Bone marrow (tissue), 2 donors: ENCODE measurements at places on chromosomes 5 and 9.
A peak's percentile ranks its signal among the peaks of the same experiment; 100 is the strongest.

DNA sequence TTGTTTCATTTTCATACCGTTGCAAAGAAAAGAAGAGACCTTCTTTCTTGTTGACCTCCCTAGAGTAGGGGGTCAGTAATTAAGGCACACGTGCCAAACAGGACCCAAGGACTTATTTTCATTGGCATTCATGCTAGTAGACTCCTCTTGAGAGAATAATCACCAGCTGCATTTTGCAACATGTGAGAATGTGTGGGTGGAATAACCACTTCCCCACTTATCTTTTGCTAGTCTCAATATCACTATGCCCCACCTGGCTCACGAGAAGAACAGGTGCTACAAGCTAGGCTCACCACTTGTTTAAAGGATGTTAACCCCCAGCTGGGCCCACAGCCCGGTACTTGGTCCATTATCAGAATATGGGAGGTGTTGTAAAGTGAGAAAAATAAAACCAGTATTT is 460.7 kb upstream of the MEF2C start:
- no peak for DNase-seq

GRCh38 chr5:2335733-2336515 is 415.6 kb downstream of the IRX2 start:
- DNase-seq: no peak

DNA sequence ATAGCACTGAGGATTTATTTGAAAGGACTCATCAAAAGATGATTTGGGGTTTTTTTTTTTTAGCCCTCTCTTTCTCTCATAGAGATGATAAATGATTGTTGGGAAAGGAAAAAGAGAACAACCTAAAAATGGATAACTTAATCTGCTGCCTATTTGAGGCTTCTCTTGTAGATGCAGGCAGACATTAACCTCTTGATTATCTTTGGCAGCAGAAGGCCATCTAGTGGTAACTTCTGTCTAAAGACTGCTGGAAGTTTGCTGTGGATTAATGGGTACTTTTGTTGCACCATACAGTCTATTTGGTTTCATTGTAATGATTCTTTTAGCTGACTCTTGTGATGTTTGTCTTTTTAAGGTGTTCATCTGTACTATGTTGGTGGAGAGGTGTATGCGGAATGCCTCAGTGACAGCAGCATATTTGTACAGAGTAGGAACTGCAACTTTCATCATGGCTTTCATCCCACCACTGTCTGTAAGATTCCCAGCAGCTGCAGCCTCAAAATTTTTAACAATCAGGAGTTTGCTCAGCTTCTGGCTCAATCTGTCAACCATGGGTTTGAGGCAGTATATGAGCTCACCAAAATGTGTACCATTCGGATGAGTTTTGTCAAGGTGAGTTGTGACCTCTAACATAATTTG is 18.8 kb downstream of the SMIM32 start:
- peak; percentile 34 for DNase-seq

DNA sequence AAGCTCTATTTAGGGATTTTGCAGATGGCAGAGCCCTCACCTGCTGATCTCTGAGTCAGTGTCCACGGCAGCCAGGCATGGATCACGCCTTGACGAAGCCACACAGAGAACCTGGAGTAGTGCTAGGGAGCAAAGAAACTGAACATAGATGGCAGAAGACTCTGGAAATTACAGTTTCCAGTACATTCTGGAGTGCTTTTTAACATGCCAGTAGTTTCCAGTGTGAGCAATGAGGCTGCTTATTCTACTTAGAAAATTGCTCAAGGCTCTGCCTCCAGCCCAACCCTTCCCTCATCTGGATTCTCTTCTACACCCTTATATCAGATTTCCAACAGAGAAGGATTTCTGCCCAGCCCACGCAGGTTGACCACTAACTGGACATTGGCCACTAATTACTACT is 203.3 kb downstream of the ADAMTS12 start:
- DNase-seq: no peak

- no peak for DNase-seq
Measured at GRCh38 chr5:42745426-42745825, 11.2 kb upstream of the CCDC152 start.

GRCh38 chr9:30775236-30775635 is 1609.2 kb upstream of the ACO1 start:
- no peak for DNase-seq

DNA sequence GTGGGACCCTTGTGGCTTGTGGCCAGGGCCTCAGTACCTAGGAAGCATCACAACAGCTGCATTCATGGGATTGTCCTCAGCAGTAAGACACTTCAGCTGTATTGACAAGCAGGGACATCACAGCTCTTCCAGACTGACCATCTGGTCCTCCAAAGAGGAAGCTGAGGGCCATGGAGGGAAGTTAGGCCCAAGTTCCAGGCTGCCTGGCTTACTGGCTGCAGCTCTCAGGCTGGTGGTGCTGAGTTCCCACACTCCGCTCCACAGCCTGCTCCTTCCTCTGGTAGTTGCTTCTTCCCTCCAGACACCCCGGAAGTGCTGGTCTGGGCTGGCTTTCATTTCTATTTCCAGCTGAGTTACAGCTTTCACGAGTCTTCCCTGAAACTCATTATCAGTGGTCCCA is 5.7 kb upstream of the STING1 start:
- no peak for DNase-seq

DNA sequence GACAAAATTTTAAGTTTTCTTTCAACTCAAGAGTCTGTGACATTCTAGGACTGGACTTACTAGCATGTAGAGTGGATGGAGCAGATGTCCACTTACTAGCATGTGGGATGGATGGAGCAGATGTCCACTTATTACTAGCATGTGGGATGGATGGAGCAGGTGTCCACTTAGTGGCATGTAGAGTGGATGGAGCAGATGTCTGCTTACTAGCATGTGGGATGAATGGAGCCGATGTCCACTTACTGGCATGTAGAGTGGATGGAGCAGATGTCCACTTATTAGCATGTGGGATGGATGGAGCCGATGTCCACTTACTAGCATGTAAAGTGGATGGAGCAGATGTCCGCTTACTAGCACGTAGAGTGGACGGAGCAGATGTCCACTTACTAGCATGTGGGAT is 2.4 kb downstream of the SLC36A1 start:
- no peak for DNase-seq

GRCh38 chr9:4416467-4416866 is 73.8 kb upstream of the SLC1A1 start:
- DNase-seq: no peak

DNA sequence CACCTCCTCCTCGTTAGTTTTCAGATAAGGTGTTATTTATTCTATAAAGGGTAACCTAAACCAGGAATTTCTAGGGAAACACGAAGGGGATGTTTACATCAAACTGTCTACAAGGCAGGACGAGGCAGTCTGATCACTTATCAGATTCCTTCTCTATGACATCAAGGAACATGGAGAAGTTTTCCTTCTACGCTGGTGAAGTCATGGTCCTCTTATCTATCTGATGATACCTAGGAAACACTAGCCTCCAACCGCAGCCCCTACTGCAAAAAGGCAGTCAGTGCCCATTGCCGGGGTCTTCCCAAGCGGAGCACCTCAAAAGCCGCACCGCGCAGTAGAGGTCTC is 1.5 kb downstream of the MPDZ start:
- no peak for DNase-seq

DNA sequence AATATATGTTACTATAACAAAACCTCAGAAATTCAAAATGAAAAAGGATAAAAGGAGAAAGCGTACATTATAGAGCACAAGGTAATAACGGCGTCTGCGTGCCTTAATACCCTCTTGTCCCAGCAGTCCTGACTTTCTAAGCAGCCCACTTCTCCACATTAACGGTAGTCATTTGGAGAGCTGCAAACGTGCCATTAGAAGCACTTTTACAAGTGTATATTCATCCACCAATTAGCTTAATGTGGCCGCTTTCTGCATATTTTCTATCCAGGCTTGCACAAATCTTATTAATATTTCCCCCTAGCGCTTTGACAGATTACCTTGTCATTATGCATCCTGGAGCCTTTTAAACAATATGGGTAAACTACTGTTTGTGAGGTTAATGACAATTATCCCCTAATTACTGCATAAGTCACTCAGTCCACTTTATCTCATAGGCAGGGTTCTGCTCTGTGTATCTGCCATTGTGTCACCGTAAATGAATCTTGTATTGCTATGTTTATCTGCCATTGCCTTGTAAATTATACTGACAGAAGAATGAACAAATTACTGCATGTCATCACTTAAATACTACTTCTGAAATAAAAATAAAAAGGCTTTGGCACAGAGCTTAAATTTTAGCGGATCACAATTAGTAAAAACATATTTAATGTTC is 421.3 kb downstream of the BNC2 start:
- DNase-seq: no peak

DNA sequence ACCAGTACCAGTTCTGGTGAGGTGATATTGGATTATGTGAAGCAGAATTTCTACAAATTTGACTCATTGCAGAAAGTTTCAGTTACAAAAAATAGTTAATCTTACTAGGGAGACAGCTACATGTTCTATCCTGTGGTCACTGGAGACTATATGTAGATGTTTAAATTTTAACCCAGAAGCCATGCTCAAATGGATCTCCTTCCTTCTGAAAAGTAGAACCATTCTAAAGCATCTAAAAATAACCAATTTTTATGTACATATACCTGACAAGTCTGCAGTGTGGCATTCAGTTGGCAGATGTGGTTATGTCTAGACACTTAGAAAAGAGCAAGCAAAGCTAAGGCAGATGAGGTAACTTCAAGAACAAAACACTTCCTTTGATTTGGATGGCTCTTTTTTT is 65.5 kb upstream of the POU4F3 start:
- DNase-seq: no peak

GRCh38 chr9:91197232-91198181 is 164.2 kb downstream of the AUH start:
- DNase-seq: no peak

- DNase-seq: no peak
Measured at GRCh38 chr9:31574006-31574765, 810.3 kb upstream of the ACO1 start.

- DNase-seq: peak; percentile 83
Measured at GRCh38 chr5:67187006-67187715, 9.4 kb downstream of the CD180 start.

GRCh38 chr9:88773627-88774244 is 217.5 kb upstream of the S1PR3 start:
- DNase-seq: no peak

DNA sequence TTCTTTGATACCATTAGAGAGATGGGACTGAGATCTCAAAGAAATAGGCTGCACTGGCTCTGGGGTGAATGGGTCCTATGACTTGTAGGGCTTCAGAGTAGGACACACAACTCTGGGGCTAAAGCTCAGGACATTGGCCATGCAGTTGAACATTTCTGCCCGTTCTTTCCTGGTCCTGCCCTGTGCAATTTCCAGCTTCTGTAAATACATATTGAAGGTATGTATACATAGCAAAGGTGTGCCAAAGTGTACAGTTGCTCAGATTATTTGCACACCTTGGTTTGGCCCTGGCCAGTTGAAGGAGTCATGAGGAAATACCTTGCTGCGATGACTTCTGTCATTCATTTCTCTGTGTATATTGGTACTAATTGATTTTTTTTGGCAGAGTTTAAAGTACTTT is 52.8 kb upstream of the TAF11L2 start:
- DNase-seq: no peak

DNA sequence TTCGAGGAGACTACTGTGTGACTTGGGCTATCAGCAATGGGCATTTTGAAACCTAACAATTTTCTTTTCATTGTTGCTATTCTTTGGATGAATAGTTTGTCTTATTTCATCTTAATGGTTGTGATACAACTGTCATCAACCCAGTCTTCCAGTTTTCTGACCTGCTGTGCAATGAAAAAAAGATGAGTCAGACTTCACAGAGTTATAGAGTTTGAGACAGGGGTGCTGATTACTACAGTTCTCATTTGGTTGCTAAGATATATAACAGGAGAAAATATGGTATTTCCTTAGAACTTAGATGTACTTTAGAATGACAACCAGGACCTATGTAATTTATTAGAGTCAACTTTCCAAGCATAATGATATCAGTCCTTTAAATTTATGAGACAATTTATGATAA is 564.4 kb upstream of the NUDT12 start:
- DNase-seq: no peak

- DNase-seq: no peak
Measured at GRCh38 chr5:124628721-124629596, 117.5 kb downstream of the ZNF608 start.

GRCh38 chr5:147140558-147140957 is 94.3 kb upstream of the STK32A start:
- DNase-seq: no peak

- DNase-seq: no peak
Measured at GRCh38 chr9:132283863-132284262, 70.9 kb downstream of the SETX start.
